Activated naive CD4-positive, alpha-beta T cell treated with anti-CD3 and anti-CD28 coated beads, Interleukin-2, amount 50 U/mL, for 16 hours (primary cell): ENCODE measurements at places on chromosomes 3 and 15.

GRCh38 chr3:13536832-13537231 lies 12.1 kb upstream of the FBLN2 start:
- DNase-seq, result no peak

- DNase-seq, result no peak
Observed at GRCh38 chr3:116037954-116038911, 407.1 kb downstream of the LSAMP start.

- DNase-seq, result peak; percentile 19
Observed at GRCh38 chr3:111547631-111548030, 5.6 kb downstream of the CD96 start.

- no peak for DNase-seq
Observed at GRCh38 chr15:66842710-66843441, 140.8 kb downstream of the SMAD6 start.

DNA sequence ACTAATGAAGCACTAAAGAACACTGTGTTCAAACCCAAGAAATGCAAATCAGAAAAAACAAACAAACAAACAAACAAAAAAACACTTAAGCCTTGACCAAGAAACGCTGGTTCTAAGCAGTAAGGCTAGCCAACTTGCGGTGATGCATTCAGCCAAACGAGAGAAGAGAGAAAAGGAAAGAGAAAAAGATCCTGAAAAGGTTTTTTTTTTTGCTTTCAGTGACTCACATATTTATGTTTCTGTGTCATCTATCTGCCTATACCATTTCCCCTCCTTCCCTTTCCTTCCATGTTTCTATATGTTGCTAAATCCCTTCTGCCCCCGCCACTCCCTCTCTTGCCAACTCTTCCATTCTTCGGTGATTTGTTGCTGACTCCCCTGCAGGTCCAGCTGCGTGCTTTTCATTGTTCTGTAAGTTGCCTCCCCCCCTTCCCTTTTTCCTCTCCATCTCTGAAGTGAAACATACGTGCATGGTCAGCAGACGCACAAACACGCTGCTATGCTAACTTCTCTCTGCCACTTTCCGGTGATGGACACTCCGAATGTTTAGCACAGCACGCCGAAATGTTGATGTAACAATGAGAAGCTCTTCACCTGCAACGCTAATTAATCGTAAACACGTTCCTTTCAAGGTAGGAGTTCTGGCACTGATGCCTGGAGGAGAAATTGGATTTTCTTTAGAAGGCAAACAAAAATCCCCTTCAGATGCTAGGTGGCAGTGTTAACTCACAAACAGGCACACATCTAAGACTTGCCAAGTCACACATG lies 154.4 kb downstream of the TUSC7 start:
- DNase-seq, result no peak

- no peak for DNase-seq
Observed at GRCh38 chr3:107775974-107776373, 253.2 kb downstream of the BBX start.

DNA sequence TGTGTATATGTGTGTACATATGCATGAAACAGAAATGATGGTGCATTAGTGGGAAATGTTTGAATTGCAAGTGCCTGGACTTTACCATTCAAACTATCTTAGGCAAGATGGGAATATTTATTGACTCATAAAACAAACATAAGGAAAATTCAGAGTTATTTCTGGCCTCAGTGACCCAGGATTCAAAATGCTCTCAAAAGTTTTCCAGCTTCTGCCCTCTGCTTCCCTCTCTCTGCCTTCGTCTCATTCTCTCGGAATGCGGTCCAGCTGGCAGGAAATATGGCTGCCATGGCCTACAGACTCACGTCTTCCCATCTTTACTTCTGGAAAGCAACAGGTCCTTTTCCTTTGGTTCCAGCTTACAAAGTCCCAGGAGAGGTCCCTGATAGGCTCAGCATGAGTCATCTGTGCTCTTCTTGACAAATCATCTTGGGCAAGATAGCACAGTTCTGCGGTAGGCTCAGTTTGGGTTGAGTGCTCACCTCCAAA lies 8.7 kb upstream of the ZNF774 start:
- no peak for DNase-seq

DNA sequence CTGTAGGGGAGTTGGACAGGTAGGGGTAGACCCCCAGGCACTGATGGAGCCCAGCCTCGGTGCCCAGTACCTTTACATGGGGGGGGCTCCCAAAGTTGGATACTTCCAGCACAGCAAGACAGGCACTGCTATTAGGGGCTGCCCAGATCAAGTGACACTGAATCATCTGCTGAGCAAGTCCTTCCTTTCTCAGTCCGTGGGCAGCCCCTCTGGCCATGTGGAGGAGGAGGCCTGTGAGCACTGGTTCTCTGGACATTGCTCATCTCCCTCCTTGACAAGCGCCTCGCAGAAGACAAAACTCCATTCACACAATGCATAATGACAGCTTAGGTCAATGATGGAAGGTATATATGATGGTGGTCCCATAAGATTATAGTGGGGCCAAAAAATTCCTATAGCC lies 35.7 kb downstream of the EEFSEC start:
- DNase-seq, result no peak

DNA sequence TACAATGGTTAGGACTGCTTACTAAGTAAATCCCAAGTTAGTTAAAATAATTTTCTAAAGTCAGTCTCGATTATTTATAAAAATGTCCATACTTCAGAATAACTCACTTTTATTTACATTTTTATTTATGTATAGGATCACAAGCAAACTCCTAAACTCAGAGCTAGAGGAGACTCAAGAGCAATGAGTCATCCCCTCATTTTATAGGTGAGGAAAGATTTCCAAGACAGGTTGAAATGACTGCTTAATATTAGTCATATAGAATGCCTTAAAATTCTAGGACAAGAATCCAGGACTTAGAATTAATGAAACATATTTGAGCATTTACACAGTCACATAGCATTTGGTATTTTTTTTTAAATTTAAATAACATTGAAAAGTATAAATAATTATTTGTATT lies 983.8 kb downstream of the SI start:
- DNase-seq, result no peak

DNA sequence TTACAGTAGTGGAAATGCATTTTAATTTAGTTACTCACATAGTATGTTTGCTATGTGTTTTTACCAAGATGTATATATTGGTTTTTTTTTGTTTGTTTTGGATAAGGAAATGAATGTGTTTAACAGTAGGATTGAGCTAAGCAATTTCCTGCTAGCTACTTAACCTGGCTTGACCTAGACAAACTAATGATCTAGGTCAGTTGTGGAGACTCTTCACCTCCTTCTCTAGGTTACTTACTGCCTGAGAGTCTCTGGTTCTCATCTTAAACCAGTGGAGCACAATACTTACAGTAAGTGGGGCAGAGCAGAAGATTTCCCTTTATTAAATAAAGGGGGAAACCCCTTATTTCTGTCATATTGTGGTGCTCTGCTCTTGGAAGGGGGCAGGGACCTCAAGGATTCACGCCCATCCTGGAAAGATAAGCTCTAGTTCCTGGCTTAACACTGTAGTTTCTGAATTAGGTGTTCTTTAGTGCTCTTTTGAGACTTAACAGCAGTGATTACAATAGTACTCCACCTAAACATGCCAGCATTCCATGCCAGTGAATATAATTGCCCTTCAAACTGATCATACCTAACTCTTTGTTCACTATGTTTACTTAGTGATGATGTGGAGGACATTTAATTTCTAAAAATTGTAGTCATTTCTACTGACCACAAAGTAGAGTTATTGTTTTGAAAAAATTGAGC lies 79.9 kb downstream of the UBP1 start:
- DNase-seq, result no peak
